ENCODE measurements at places on chromosomes 6 and 20. TPM values are rescaled to one million over a fixed set of nuclear protein-coding genes. Genes with fewer than 3 reads are reported as not detected.
A peak's percentile ranks its signal among the peaks of the same experiment; 100 is the strongest.

DNA sequence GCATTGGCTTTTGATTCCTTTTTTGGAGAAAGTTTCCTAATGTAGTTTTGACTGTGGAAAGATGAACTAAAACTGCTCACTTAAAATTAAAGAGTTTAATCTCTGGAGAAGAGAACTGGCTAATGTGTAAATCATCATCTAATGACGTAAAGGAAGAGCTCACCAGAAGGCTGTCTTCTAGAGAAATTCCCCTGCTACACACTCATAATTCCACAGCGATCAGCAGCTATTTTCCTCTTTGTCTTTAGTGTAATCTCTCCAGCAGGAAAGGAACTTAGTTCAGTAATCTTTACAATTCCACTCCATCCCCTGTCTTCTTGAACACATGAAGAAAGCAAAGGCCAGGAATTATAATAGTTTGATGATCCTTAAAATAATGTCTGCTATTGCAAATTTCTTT lies 15.8 kb downstream of the SPTLC3 start:
- DNase-seq: no peak

DNA sequence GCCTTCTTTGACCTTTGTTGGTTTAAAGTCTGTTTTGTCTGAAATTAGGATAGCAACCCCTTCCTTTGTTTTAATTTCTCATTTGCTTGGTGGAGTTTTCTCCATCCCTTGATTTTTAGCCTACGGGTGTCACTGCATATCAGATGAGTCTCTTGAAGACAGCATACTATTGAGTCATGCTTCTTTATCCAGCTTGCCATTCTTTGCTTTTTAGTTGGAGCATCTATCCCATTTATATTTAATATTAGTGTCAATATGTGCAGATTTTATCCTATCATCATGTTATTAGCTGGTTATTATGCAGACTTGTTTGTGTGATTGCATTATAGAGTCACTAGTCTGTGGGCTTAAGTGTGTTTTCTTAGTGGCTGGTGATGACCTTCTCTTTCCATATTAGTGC lies 622.2 kb downstream of the MMUT start:
- no peak for DNase-seq

GRCh38 chr6:124882579-124883393 lies 79.5 kb upstream of the RNF217 start:
- DNase-seq: no peak

The TRIM27 gene
- 62.5 TPM for total RNA-seq

The SDC4 gene
- total RNA-seq: 100 TPM

DNA sequence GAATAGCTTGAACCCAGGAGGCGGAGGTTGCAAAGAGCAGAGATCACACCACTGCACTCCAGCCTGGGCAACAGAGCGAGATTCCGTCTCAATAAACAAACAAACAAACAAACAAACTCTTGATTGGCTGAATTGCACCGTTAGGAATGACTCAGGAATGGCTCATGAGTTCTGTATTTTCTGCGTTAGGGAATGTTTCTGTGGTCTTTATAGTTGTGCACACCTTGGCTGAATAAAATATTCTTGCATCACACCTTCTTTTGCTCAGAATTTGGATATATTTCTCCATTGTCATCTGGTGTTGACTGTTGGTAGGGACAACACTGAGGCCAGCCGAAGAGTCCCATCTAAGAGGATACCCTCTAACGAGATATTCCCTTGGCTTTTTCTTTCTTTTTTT lies 19.6 kb upstream of the PI16 start:
- no peak for DNase-seq

DNA sequence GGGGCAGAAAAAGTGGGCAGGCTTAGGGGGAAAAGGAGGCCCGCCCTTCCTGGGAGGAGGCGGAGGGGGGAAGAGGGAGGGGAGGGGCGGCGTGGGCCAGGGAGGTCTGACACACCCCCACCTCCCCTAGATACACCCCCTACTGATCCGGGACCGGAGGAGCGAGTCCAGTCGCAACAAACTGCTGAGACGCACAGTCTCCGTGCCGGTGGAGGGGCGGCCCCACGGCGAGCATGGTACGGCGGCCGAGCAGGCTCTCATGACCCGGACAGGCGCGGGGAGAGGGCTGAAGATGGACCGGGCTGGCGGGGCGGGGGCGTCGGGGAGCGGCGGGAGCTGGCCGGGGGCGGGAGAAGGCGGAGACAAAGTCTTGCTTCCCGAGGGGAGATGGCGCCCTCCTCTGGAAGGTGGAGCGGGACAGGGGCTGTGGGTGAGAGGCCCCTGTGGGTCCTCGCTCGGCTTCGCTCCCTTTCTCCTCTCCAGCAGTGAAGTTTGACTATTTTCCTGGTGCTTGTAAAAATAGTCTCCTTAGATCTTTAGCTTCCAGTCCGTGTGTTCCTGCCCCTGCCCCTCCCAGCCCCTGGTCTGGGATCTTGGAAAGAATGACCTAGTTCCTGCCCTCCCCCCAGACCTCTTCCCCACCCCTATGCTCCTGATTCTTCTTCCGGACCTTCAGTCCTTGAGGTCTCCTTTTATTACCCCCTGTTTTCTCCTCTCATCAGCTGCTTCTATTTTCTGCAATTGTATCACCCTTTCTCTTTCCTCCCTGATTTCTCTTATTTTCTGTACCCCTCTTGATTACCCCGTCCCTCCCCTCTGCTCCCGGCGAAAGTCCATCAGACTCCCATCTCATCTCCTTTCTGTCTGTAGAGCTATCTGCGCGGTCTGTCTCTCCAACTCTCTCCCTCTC lies 6.1 kb downstream of the SYNGAP1 start:
- DNase-seq: peak; percentile 63

GRCh38 chr6:100184473-100184872 lies 190.4 kb upstream of the MCHR2 start:
- DNase-seq: no peak

DNA sequence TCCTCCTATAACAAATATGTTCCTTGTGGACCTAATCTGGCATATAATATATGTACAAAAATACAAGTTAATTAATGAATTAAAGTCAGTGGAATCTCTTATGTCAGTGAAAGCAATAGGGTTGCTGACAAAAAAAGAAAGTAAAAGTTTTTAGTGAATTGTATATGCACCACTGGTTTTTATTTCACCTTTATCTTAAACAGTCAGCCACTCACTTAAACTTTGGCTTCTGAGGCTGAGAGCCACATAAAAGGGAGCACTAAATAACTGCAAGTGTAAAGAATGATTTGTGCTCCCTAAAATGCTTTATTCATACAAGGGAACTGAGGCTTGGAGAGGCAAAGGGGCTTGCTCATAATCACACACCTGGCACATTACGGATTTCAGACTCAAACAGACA lies 9.9 kb upstream of the F13A1 start:
- no peak for DNase-seq

- DNase-seq: peak; percentile 84
Observed at GRCh38 chr6:44041461-44042260, 85.6 kb downstream of the MRPL14 start.

- DNase-seq: peak; percentile 16
Observed at GRCh38 chr6:127586372-127586771, 9.4 kb downstream of the C6orf58 start.

The PTPRA gene
- 44.6 TPM for total RNA-seq

DNA sequence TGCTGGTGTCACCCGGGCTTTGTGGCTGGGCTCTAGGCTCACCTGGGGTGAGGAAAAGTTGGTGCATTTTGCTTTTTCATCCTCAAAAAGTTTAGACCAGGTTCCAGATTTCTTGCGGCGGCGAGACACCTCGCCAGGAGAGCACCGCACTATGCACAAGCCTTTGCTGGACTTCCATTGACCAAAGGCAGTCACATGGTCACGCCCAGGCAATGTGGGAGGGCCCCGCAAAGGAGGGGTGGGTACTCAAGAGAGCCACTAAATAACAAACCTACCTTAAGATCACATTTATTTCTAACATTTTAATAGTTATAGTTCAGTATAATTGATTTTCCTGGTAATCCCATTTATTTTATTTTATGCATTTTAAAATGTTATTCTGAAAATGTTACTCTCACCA lies 3.0 kb upstream of the KIF16B start:
- DNase-seq: no peak

- DNase-seq: no peak
Observed at GRCh38 chr20:37643400-37643799, 50.4 kb upstream of the CTNNBL1 start.

DNA sequence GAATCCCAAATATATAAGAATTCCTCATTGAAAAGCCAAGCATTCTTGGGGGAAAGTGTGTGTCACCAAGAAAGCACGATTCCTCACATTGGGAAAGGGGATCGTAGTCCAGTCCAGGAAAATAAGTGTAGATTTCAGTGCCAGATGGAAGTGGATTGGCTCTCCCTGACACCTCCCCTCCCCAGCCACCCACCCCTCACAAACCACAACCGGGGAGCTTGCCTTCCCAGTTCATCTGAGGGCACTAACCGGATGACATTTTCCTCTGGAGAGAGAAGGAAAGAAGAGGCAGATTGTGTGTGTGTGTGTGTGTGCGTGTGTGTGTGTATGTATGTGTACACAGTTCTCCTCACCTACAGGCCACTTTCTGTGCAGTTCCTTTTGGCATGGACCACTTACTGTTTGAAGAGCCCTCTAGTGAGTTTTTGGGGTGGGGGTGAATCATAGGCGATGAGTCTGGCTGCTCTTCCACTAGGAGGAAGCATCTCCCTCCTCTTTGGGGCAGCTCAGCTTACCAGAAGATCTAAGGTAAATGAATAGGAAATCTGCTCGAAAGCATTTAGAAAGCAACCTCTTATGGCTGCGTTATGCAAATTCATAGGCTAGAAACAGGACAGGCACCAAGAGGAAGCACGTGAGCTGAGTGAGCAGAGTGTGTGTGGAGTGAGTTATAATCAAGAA lies 20.8 kb downstream of the DAAM2 start:
- DNase-seq: no peak

DNA sequence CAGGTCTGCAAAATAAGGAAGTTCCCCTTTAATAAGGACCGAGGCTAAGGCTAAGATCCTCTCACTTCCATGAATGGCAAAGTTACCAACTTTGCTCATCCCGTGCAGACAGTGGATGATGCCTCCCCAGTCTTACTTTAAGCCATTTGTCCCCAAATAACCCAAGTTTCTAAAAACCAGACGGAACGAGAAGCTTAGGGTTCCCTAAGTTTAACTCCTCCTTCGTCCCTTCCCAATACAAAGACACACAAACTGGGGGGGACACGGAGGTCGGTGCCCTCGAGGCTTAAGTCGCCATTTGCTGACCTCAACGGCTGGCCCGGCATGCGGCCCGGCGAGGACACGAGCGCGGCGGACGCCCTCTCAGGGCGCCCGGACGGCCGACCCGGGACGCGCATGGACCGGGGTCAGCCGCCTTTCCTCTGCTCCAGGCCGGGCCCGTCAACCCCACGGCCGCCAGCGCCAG lies 527 bp downstream of the FBXO30 start:
- DNase-seq: no peak

GRCh38 chr6:34484899-34485298 lies 19.0 kb downstream of the PACSIN1 start:
- DNase-seq: peak; percentile 28

DNA sequence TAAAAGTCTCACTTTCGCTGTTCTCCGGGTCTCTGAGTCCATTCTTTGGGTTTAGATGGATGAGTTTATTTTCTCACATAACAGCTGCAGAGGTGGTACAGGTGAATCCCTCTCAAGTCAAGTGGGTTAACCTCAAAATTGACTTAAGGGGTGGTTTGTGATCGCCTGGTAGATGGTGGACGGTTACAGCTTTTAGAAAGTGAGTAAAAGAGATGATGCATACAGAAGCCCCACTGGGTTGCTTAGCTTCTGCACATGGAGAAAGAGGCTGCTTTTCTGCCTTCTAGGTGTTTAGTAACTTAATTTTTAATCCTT lies 146.7 kb downstream of the TRIM27 start:
- no peak for DNase-seq

- DNase-seq: no peak
Observed at GRCh38 chr6:16690608-16691142, 70.6 kb downstream of the ATXN1 start.

The TAGAP gene
- total RNA-seq: 0.30 TPM

The SLC23A2 gene
- total RNA-seq: 16.3 TPM

- no peak for DNase-seq
Observed at GRCh38 chr6:5058254-5058653, 26.9 kb upstream of the PPP1R3G start.

The CHD6 gene
- total RNA-seq: 26.6 TPM

The FOXF2 gene
- total RNA-seq: not detected

- DNase-seq: no peak
Observed at GRCh38 chr6:29864037-29864810, 36.6 kb downstream of the HLA-G start.

The HLA-F gene
- 24.6 TPM for total RNA-seq

DNA sequence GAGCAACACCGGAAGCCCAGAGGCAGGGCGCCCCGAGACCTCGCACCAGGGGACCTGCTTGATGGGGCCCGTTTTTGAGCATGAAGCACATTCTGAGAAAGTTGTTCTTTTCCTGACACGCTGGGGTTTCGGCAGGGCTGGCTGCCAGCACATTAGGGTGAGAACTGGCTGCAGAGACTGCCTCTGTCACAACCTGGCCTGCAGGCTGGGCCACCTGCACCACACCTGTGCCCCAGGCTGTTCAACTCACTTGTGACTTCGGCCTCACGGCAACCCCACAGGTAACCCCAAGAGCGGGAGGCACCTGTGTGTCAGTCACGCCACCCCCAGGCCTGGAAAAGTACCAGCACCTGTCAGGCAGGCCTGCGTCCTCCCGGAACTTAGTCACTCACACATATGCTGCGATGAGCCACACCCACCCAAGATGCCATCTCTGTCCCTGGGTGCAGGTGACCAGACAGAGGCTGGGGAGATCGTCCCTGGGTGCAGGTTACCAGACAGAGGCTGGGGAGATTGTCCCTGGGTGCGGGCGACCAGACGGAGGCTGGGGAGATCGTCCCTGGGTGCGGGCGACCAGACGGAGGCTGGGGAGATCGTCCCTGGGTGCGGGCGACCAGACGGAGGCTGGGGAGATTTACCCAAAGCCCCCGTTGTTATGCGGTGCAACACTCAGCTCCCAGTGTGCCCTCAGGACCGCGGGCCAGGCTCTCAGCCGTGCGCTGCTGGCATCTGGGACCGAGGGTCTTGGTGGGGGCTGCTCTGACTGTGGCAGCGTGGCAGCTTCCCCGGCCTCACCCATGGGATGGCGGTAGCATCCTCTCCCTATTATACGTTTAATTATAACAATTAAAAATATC lies 82.5 kb upstream of the BHLHE23 start:
- no peak for DNase-seq

DNA sequence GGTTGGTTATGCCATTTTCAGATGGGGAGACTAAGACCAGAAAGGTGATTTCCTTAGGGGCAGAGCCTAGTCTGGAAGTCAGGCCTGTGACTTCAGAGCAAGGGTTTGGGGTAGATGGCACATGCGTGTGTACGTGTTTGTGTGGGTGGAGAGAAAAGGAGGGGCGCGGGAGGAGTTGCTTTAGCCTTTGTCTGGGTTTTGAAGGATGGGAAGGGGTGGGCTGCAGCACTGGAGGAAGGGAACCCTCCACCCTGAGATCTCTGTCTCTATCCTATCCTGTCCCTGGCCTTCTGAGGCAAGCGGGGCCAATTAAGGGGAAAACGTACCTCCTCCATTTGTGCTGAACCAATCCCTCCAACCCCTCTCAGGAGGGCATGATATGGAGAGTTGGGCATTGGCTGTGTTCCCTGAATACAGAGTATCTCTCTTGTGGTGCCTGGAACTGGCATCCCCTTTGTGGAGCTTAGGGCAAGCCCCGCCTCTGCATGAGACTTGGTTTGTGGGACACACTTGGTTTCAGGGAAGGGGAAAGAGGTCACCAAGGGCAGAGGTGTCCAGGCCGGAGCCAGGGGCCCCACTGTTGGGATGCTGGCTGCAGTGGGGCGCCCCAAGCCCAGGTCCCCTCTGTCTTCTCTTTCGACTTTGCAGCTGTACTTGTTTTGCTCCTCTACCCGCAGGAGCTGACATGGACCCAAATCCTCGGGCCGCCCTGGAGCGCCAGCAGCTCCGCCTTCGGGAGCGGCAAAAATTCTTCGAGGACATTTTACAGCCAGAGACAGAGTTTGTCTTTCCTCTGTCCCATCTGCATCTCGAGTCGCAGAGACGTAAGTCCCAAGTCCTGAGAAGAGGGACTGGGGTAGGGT lies at the start of gene DBNDD2:
Gene DBNDD2 (plus strand): TSS at position 507 of the 863 bp plus-strand sequence. CDS start 179 bp downstream, at position 686.
- DNase-seq: no peak

All from HCT116 (cell line).